CD4-positive, alpha-beta T cell treated with Interleukin-6 for 4 hours (primary cell): ENCODE measurements at places on chromosomes 3 and 15.

DNA sequence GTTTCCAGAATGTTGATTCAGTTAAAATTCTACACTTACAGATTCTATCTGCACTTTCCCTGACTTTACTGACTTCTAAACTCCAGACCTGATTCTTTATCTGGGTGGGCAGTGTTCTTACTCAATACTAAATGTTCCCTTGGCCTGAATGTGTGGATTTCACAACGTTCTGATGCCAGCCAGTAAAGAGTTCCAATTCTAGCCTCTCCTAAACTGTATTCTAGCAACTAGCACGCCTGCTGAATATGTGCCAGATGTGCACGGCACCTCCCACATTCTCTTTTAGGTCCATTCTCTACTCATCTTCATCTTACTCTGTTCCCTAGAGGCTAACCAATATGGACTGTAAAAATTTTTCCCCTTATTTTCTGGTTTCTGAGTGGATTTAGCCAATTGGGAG lies 479.5 kb upstream of the AGTR1 start:
- no peak for DNase-seq

- DNase-seq = no peak
These were observed 562.6 kb upstream of the DPPA4 start for GRCh38 chr3:109899925-109900324.

DNA sequence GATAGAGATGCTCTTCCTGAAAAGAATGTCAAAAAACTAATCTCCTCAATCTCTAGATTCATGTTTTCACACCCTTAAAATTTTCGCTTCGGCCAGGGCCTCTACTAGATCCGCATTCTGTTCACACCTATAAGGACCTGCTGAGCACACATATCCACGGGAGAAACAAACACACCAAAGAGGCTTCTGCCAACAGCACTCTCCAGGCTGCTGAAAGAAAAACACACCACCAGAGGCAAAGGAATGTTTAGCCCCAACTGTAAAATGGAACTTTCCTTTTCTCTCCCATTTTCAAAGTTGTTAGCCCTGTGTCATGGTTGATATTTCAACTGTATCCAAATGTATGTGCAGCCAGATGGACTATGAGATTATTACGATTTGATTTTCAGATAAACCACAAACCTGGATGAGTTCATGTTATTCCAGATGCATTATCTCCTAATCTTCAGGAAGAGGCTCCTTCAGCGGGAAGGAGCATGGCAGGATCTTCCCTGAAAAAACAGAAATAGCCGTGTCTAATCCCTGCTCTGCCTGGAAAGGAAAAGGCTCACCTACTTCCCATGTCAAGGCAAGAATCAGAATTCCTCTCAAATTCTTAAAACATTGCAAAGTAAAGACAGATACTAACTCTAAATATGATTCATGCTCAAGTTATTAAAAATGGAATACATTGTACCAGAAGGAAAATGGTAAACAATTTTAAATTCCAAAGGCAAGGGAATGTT lies 442.7 kb upstream of the NR2F2 start:
- no peak for DNase-seq

- DNase-seq = peak; percentile 68
These were observed 527 bp downstream of the B2M start for GRCh38 chr15:44711743-44712345.

- no peak for DNase-seq
These were observed 365.3 kb upstream of the EPHA3 start for GRCh38 chr3:88742106-88742505.

- DNase-seq = no peak
These were observed 77.5 kb downstream of the CHRD start for GRCh38 chr3:184457329-184457728.

DNA sequence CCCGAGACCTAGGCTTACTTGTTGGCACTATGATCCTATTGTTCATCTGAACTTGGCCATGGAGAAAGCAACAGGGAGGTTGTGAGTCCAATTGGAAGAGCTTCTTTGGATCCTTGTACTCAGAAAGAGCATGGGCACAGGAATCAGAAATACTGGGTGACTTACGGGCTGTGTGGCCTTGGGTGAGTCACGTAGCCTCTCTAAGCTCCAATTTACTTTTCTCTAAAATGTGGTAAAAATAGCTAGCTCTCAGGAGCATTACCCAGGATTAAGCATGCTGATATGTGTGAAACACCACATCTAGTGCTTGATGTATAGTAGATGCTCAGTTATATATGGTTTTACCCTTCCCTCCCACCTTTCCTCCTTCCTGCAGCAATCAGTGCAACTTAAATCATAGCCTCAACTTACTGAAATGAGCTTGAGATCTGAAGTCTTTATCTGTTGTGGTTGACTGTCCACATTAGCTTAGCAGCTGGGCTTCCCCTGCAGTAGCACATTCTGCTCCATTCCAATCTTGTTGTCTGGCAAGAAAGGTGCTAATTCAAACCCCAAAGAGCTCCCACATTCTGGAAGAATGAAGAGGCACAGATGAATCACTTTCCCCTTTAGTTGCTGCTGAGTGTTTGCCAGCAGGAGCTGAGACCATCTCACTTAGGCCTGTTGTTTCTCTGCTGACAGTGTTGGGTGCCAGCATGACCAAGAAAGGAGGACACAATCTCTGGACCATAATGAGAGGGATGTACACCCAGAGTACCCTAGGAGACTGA lies 299.1 kb upstream of the TRIM42 start:
- DNase-seq = no peak
